ENCODE measurements at places on chromosomes 4 and X.

DNA sequence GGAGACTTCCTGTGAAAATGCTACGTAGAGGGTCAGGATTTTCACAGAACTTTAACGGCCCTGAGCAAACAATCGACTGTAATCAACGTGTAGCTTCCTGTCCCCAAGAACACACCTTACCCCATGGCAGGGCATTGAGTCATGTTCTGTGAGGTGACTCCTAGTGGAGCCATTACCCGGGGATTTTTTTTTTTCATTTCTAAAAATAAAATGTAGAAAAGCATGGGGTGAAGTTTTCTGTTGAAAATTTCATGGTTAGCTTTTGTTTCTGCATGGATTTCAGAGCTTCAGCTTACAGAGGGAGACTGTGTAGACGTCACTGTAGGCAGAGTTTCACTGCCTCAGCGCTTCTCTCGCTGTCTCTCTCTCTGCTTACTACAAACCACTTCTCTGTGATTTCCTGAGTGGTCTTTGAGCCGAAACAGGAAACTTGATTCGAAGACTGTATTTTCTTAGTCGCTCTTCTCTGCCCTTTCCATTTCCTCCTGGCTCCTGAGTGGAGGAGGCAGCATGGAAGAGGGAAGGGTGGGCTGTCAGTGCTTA, 111.7 kb downstream of the NFKB1 start:
- no peak for DNase-seq

DNA sequence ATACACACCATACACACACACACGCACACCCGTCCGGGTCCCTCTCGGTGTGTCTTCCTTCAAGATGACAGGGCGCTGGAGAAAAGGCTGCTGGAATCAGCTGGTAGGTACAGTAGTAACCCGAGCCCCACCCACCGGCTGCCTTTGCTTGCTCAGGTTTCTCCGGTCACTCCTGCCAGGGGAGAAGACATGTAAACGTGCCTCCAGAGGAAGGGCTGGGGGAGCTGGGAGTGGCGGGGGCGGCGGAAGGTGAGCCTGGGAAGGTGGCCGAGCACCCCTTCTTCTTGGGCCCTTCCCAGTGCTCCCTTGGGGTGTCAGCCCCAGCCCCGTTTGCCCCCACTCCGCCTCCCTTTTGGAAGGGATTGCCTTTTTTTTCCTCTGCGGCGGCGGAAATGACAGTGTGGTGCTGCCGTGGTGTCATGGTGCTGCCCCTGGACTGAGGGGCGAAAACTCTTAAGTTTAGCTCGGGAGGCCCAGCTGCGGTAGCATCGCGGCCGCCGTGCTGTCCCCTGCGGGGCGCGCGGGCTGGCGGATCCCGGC, at the start of gene MID2:
MID2 (plus strand) TSS at position 169 of the 540 bp plus-strand sequence. CDS start 561 bp downstream, outside the sequence.
- DNase-seq: no peak

DNA sequence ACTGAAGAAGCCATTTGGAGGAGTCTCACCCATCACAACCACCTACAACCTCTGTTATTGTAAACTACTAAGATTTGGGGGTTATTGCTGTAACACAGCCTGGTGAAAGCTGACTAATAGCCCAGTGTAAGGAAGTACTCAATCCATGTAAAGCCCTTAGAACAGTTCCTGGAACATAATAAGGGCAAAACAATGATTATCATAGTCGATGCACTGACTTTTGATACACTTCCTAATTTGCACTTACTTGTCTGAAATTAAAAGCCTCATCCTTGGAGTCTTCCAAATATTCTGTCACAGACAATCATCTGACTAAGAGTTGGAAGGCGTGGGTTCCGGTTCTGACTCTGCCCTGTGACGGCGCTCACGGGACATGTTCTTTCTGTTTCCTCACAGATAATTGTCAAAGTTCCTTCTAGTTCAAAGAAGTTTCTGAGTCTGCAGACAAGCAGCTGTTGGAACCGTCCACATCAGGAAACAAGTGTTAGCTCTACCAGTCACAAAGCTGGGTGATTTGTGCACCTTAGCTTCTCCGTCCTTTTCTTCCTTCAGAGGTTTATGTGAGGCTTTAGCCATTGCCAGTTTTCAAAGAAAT, 33.4 kb upstream of the RASGEF1B start:
- DNase-seq: no peak

DNA sequence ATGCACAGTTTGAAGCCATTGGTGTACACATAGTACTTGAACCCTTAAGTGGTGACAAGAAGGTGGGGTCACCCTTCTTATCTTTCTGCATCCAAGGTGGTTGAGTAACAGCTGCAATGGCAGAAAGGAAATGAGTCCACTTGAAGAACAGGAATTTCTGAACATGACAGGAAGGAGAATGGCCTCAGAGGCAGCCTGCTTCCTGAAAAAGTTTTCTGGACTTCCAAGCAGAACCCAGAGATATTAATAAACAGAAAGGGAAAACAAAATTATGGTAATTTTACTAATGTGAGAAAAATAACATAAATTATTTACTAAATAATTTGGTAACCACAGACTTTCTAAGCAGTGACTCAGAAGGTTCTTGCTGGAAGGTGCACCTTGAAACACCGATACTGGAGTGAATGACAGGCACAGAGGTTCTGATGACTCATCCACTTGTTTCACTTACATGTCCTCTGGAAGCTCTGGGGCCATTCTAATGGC, 119.9 kb upstream of the HS3ST1 start:
- DNase-seq: no peak

GRCh38 chr4:124386648-124387047, 325.9 kb downstream of the ANKRD50 start:
- no peak for DNase-seq

DNA sequence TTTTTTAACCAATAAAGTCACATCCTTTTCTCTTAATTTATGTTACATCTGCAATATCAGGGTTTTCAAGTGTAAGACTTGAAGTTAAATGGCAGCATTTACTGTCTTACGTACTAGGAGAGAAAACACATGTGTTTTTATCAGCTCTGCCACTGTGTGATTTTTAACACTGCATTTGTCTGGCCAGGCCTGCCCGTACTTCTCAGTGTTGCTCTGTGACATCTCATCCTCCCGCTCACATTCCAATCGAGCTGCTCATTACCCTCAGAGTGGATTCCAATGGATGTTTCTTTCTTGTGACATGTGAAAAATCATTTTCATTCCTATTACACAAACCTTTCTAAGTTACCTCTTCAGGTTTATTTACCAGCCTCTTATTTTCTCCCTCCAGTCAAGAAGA, 420.3 kb downstream of the FAT4 start:
- DNase-seq: no peak

DNA sequence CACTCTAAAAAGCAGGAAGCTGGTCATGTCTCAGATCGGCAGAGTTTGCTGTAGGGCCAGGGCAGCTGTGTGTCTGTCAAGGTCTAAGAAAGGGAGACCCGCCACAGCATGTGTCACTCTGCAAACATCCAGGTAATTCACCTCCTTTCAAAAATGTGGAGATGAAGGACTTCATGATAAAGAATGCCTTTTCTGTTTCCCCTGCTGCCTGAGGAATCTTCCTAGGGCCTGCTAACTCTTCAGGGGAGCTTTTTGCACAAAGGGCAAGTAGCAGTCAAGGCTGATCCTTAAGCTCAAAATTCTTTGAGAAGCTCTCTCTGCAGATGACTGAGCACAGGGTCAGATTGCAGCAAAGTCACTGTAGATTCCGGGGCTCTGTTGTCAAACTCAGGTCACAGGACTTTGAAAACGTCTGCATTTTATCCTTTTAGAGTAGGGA, 21.1 kb downstream of the RASL11B start:
- no peak for DNase-seq

DNA sequence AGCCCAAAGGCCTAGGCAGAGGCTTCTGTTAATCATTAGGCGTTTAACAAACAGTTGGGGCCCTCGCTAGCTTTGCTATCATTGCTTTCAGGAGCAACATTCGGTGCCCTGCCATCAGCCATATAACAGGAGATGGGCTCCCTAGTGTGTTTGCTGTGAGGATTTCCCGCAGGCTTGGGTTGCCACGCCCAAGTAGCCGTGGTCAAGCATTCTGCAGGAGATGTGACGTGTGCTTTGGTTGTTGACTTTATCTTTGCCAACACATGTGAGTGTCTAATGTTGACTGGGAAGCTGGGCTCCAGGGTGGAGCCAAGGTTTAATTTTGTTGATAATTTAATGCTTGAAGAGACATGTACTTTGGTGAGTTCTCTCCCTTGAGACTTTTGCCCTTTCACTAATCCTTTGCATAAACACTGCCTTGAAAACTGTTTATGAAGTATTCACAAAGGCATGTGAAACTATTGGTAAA, 184.6 kb upstream of the KIT start:
- DNase-seq: no peak

DNA sequence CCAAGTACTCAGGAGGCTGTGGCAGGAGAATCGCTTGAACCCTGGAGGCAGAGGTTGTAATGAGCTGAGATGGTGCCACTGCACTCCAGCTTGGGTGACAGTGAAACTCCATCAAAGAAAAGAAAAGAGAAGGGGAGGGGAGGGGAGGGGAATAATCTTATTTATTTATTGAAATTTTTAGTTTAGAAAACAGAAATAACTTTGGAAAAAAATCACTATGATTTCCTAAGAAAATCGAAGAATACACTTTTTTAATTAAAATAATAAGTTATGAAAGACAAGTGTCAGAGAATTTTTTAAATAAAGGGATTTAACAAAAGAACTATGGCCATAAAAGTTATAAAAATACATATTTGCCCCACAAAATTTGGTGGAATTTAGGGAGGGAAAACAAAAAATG, 836.9 kb upstream of the HS3ST1 start:
- DNase-seq: no peak

DNA sequence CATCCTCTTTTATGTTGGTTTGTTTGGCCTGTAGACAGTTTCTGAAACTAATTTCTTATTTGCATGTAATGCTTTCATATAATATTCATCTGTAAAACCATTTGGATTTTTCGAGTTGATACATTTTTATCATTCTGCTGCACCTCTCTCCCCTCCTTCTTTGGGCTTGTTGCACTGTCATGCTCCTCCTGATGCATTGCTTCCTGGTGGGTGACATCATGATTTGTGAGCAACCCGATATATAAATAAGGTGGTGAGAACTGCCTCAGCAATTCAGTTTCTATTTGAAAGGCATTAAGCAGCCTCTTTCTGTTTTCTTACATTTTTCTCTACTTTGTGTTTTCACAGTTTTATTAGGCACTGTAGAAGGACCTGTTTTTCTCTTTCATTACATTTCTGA, 515.7 kb downstream of the RPA4 start:
- DNase-seq: no peak

DNA sequence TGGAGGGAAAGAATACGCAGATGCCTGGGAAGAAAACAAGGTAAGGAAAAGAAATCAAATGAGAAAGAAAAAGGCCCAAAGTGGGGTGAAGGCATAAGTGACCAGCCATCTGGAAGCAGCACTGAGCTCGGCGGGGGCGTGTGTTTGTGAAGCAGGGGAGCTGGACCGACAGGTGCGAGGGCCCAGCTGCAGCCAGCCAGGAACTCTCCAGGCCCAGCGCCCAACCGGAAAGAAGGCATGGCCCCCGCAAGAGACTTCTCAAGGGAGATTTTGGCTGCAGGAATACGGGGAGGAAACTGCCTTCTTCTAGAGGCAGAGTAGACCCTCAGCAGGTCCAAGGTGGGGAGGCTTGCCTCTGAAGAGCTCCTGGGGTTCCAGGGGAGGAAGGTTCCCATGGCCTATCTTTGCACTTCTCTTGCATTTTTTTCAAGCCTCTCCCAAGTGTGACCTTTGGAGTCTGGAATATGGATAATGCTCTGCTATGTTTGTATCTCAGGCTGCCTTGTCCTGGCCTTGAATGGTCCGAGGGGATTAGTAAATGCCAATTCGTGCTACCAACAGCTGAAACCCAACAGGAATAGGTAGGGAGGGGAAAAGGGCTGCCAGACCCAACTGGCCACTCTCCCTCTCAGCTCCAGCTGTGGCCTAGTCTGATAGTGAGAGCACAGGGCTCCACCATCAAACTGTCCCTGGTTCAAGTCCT, 10.8 kb upstream of the CITED1 start:
- DNase-seq: no peak

DNA sequence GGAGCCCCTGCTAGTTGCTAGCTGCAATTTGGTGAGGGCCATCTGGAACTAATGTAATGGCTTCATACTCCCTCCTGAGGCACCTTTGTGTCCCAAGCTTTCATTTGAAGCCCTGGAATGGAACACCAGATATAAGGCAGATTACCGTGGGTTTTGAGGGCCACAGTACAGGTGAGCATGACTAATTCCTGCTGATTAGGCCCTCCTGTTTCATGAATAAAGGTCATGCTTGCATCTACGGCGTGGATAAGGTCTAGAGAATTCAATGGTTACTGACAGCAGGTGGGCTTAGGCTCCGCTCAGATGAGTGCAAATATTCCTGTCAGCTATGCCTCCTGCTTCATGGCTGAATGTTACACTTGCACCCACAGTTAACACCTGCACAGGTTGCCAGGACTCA, 495.4 kb downstream of the NAP1L3 start:
- DNase-seq: no peak

GRCh38 chr4:73860181-73860580, 7.1 kb downstream of the PF4V1 start:
- no peak for DNase-seq

DNA sequence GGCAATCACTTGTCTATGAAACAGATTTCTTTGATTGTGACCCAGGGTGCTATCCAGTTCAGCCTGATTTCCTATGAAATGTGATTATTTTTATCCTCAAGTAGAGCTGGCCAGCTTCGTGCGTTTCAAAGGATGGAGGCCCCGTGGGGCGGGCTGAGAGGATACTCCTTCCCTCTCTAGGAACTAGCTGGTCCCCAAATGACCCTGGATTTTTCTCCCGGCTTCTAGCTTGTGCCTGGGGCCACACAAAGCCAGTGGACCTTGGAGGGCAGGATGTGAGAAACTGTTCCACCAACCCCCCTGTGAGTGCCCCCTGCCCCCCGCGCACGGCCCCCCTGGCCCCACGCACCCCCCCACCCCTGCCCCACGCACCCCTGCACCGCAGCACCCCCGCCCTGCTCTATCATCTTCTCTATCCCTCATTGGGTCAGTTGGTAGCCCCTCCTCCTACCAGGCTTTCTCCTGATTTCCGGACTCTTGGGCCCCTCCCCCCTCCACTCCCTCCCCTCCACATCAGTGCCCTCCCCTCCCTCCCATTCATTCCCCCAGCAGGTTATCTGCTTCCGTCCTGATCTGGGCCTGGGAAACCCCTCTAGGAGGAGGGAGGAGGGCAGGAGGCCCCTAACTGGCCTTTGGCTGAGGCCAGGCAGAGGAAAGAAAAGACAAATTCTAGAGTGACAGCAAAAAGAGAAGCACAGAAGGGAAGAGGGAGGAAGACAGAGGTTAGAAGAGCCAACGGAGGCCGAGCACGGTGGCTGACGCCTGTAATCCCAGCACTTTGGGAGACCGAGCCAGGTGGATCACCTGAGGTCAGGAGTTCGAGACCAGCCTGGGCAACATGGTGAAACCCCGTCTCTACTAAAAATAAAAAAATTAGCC, 3.3 kb downstream of the XPNPEP2 start:
- no peak for DNase-seq

DNA sequence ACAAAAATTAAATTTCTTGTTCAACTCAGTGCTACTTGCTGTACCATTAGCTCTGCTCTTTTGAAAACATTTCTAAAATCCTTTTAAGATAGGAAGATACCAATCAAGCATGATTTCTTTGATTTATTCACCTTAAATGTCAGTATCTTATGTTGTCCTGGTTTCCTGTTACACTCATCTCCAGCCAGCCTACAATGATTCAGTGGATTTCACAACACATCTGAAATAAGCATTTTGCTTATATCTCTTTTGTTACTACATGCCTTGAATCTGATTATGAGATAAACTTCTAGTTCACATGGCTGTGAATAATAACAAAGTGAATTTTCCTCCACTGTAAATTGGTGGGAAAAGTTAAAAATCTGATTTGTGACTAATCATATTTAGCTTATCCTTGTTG, 112.5 kb upstream of the BMP3 start:
- DNase-seq: no peak

GRCh38 chr4:174084542-174084941, 198.9 kb downstream of the FBXO8 start:
- DNase-seq: no peak

- no peak for DNase-seq
Observed at GRCh38 chr4:62706423-62706822, 1506.3 kb downstream of the ADGRL3 start.

All from stimulated activated CD4-positive, alpha-beta T cell treated with anti-CD3 and anti-CD28 coated beads, Interleukin-1b, Interleukin-23, amount 100 ng/mL, for 1 hour (primary cell).